Fibroblast of the aortic adventitia (primary cell): ENCODE measurements at places on chromosomes 4 and X. TPM values are rescaled to one million over a fixed set of nuclear protein-coding genes. Genes with fewer than 3 reads are reported as not detected.
A peak's percentile ranks its signal among the peaks of the same experiment; 100 is the strongest.

DNA sequence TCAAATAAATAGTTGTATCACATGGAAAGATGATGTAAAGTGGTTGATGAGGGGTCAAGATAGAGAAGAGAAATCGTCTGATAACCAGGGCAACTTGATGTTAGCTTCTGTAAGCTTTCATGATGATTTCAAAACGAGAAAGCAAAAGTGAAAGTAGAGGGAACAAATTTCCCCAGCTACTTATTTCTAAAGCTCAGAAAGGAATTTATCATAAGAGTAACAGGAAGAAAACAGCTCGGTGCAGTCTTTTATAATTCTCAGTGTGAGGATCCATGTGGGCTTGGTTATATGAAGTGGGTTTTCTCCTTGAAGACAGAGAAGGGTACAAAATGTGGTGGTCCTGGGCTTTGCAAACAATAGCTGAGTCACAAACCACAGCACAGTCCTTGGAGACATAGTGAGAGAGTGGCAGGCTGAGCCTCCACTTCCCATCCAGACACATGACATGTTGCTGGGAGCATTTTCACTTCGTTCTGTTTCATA, 32.1 kb upstream of the GLRA2 start:
- DNase-seq, result no peak

- DNase-seq, result no peak
Observed at GRCh38 chr4:165757451-165757850, 115.6 kb upstream of the TLL1 start.

DNA sequence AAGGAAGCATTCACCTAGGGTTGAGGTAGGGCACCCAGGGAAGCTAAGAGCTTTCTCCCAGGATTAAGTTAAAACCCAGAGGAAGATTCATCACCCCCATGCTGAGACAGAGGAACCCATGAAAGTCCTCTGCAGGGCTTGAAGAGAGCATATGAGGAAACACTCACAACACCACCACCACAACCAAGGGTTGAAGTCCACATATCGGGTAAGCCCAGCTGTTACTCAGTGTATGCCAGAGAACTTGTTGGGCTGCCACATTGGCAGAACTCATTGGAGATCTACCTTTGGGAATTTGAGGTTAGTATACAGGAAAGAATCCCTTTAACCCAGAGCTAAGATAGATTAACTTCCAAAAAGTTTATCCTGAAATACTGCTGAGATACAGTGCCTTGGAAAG, 75.1 kb downstream of the INTS6L start:
- DNase-seq, result no peak

GRCh38 chr4:26204249-26204825, 116.5 kb upstream of the RBPJ start:
- DNase-seq, result no peak

- no peak for DNase-seq
Observed at GRCh38 chrX:81586096-81586495, 384.2 kb downstream of the SH3BGRL start.

DNA sequence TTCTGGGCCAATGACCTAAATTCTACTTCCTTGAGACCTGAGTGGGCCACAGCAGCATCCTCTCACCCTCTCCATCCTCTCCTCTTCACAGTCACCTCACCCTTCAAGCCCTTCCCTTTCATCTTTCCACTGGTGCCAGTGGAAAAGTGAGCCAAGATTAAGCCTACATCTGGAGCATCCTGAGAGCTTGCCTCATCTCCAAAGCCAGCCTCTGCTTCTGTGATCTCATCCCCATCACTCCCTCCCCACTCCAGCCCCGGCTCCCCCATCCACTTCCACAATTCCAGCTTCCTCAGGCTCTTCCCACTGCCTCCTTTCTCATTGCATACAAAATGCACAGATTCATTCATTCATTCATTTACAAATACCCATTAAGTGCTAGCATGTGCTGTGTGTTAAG, 10.1 kb upstream of the RASL11B start:
- no peak for DNase-seq

DNA sequence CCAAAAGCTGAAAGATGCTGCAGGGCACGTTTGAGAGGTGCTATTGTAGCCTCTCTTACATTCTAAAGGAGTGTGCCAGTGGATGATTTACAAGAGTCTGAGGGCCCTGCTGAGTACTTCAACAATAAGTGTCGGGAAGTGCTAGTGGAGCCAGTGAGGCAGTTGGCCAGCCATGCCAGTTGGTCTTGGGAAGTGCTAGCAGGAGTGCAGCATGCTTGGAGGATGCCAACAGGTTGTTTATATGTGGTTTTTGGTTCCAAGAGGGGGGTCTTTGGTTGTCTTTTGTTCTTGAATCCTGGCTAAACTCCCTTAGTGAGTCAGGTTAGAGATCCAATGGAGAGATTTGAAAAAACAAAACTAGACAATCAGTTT, 335.3 kb downstream of the PABPC4L start:
- peak; percentile 65 for DNase-seq

DNA sequence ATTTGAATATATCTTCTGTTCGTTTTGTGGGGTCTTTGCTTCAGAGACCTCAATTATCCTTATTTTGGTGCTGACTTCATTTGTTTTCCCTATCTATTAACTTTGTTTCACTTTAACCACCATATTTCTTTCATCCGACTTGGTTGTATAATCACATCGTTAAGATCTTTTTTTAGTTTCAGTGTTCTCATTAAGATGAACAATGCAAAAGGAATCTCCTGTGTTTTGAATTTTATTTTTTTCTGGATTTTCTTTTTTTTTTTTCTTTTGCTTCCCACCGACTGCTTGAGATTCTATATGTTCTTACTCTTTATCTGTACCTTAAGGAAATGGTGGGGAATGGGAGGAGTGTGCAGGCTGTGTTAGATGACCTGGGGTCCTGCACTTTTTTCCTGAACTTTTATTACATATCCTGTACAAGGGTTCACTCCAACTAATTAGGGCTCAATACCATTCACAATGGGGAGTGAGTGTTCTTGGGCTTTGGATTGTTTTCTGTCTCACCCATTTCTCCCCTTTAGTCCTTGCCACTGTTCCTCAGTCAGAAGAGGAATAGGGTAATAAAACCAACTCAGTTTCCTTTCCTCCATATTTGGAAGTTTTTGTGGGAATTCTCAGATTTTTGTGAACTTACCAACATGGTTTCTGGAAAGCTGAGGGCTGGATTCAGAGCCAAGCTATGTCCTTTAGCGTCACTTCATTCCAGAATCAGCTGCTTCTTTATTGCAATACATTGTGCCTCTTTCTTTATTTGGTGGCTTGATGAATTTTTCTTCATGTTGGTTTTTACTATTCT, 43.2 kb upstream of the BMPR1B start:
- DNase-seq, result peak; percentile 71

DNA sequence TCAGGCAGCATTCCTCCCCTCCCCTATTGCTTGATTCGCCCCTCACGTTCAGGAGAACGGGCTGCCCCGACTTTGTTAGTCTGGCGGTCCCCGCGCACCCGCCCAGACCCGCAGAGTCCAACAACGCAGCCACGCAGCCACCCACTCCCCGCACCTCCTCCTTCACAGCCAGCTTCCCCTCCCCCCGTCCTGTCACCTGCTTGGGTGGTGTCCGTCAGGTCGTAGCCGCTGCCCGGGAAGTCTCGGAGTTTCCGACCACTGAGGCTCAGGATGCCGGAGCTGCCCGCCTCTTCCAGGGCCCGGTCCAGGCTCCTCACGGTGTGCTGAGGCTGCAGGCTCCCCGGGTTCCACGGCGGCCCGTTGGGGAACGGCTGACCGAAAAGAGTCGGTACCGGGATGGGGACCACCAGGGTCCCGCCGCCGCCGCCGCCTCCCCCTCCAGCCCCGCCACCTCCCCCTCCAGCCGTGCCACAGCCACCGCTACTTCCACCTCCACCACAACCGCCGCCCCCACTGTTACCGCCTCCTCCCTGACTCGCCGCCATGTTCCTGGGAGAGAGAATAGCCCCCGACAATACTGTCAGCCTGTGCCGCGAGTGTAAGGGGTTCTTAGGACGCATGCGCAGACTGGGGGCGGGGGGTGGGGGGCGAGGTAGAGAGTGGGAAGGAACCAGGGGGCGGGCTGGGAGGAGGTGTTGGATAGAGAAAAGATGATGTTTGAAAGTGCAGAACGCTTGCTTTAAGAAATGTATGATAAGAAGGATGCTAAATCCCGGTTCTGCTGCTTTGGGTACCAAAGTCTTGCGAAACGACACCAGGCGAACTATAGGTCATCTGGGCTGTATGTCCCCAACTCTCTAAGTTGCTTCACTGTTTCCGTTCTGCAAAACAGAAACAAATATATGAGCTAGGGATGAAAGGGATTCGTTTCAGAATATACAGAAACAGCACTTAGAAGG, at the start of gene LRCH2:
TSS of gene LRCH2 (minus strand) at position 600 of the 959 bp plus-strand sequence. CDS start at position 545, 55 bp downstream.
- DNase-seq, result peak; percentile 47

- DNase-seq, result no peak
Observed at GRCh38 chr4:179292468-179292867, 1850.2 kb upstream of the AGA start.

DNA sequence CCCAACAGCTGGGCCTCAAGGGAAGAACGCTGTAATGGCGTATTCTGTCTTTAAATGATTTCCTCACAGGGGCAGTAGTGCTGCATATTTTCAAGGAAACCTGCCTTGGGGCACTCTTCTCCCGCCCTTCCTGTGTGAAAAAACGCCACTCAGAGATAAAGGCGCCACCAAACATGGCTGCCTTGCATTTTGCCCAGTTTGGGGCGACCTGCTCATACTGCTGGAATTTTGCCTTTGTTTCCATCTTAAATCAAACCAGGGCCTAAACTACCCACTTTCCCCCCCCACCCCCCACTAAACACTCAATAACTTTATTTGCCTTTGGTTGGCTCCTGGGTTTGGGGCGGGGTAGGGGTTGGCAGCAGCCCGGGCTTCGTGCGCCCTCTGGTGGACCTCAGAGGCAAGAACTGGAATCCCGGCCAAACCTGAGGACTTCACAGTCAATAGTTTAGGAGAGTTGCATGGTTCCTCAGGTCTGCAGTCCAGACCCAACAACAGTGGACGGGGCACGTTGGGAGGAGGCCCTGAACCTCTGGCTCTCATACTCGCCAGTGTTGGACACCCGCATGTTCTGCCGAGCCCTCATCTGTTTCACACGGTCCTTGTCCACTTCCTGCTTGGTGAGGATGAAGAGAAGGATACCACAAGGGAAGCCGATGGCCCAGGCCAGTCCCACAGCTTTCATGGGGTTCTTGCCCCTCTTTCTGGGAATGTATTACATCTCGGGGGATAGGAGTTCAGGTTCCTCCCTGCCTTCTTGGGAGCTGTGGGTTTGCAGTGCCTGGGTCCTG, 220.1 kb upstream of the STK26 start:
- peak; percentile 90 for DNase-seq

GRCh38 chrX:427812-428725, 41.4 kb upstream of the PPP2R3B start:
- no peak for DNase-seq

DNA sequence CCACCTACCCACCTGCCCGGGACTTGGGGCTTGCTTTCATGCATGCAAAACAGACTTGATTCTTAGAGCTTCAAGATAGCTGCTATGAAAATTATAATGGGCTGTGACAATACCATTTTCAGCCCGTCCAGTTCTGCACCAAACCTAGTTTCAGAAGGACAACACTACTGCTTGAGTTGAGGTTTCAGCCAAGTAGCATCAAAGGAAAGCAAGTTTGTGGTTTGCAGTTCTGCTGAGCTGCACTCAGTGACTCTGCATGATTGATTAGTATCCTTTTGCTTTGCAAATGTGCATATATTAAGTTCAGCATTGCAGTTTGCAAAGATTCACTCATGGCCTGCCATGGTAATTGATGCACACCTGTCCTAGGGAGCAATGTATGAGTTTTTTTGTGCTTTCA, 442.7 kb downstream of the RPA4 start:
- no peak for DNase-seq

GRCh38 chr4:155008389-155008788, 200.0 kb upstream of the NPY2R start:
- no peak for DNase-seq

DNA sequence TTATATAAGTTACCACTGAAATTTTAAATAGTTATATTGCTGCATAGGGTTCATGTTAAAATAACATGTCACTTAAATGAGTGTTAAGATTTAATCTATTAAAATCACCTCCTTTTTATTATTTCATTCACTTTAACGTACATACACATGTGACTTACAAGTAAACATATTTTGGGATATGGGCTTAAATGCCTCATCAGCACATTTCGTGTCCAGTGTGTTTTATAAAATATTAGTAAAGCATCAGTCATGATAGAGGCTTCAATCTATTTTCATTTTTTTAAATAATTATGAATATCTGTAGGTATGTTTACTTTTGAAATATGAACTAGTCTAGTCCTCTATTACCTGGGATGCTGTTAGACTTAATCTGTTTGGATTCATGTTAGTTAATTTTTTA, 143.6 kb downstream of the NPNT start:
- DNase-seq, result no peak

- DNase-seq, result no peak
Observed at GRCh38 chrX:39309721-39310152, 508.5 kb downstream of the MID1IP1 start.

DNA sequence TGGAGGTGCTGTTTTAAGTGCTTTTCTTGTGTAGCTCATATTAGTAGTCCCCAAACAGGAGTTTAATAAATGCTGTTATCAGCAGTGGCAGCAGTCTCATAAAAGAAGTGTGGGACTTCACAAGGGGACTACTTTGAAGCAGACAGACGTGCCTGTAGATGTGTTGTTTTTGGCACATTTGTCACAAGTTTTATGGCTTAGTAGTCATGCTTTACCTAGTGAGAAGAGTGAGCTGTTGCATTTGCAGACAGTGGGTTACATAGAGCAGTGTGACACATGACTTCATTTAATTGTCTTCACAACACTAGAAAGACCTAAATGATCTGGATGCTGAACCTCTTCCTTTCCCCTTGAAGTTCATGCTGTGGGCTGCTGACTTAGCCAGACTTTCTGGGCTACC, 149.5 kb upstream of the MBNL3 start:
- no peak for DNase-seq

DNA sequence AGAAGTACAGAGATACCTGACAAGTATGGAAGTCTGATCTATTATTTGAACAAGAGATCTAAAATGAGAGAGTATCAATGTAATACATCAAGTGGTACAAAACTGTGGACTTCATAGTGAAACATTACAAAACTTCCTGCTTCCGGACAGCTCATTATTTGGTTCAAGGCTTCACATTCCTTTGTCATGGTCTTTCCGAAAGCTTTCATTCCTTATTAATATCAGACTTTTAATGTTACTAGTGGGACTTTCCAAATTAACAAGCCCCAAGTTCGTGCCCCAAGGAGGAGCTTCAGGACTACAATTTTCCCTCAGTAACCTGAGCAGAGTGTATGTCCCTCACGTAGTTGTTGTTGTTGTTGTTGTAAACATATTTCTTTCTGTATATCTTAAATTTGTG, 1.2 kb downstream of the CHIC2 start:
- peak; percentile 67 for DNase-seq

- DNase-seq, result peak; percentile 77
Observed at GRCh38 chr4:103075894-103076746, 441 bp downstream of the SLC9B2 start.

Gene IL1RAPL2
- total RNA-seq, result 0.27 TPM in 1 of 2 replicates, not detected in the other

Gene HSD17B13
- total RNA-seq, result 0.18 TPM in 1 of 2 replicates, not detected in the other

Gene AFP
- 0.90 TPM in 1 of 2 replicates, not detected in the other for total RNA-seq

Gene MAGEH1
- total RNA-seq, result 11.4 and 26.1 TPM in 2 replicates

Gene LNX1
- 1.6 and 3.5 TPM in 2 replicates for total RNA-seq

Gene LONRF3
- 1.5 TPM in 1 of 2 replicates, not detected in the other for total RNA-seq

Gene ARHGAP6
- 16.9 and 20.9 TPM in 2 replicates for total RNA-seq

Gene GBA3
- not detected in 2 replicates for total RNA-seq

Gene NXF3
- 1.6 TPM in 1 of 2 replicates, not detected in the other for total RNA-seq

Gene FHIP1A
- total RNA-seq, result 0.33 and 0.99 TPM in 2 replicates

Gene EDA2R
- total RNA-seq, result 9.2 and 28.1 TPM in 2 replicates

Gene SSX2
- not detected in 2 replicates for total RNA-seq

Gene C1QTNF7
- total RNA-seq, result 0.18 and 11.8 TPM in 2 replicates

Gene TMEM150C
- 0.45 and 1.9 TPM in 2 replicates for total RNA-seq

Gene ART3
- total RNA-seq, result not detected in 2 replicates

Gene TXK
- 0.25 and 0.90 TPM in 2 replicates for total RNA-seq

Gene TAB3
- 13.2 and 19.5 TPM in 2 replicates for total RNA-seq

Gene GABRB1
- total RNA-seq, result 1.4 TPM in 1 of 2 replicates, not detected in the other

Gene MAGEA11
- total RNA-seq, result not detected in 2 replicates
